ENCODE measurements at places on chromosomes 7 and 10.

DNA sequence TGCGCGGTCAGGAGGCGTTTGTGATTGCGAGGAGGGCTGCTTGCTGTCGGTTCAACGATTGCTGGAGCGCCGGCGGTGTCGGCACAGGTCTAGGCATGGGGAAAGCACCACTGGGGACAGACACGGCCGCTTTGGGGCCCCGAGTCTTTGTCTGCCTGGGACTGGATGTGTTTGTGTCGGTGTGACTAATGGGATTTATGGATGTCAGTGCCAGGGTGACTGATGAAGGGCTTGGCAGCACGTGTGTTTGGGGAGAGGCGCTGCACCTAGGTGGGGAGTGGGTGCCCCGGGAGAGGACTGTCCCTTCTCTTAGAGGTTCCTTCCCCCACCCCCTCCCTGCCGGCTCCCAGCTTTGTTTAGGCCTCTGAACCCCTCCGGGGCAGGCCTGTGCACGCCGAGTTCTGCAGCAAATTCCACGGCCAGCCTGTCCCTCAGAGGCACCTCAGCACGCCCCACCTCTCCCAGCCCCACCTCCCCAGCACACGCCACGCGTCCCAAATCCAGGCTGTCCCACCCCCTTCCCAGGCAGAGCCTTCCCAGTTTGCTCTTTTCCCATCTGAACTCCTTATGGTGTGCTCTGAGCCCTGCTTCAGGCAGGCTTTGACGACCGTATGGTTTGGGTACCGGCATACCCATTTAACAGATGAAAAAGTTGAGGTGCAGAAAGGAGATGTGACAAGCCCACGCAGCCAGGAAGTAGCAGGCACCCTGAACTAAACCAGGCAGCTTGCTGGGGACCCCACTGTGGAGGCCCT is 6.4 kb upstream of the TNRC18 start:
- DNase-seq: no peak

GRCh38 chr7:3266240-3266639 is 34.8 kb upstream of the SDK1 start:
- peak; percentile 52 for DNase-seq

GRCh38 chr10:73092830-73093229 is 3.8 kb downstream of the P4HA1 start:
- no peak for DNase-seq

DNA sequence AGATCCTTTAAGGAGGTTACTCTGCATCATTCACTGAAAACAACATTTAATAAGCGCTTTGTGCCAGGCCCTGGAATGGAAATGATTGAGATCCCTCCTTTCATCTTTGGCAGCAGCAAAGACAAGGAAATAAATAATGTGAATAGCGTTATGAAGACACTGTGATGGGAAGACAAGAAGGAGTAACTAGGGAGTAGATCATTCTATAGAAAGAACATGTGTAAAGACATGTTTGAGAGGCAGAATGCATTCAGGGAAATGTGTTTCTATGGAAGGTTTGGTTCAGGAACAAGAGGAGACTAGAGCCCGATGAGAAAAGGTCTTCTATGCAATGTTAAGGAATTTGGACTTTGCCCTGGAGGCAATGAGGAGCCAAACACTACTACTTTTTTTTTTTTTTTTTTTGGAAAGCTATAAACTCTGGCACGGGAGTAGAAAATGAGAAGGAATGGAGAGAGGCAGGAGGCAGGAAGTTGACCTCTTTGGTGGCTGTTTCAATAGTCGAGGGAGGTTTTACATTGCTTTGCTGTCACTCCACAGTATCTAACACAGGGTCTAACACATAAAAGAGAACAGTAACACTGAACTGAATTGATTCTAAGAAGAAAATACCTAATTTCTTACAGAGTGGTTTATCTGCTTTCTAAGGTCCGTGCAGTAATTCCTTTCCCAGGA is 44.9 kb downstream of the SMURF1 start:
- no peak for DNase-seq

DNA sequence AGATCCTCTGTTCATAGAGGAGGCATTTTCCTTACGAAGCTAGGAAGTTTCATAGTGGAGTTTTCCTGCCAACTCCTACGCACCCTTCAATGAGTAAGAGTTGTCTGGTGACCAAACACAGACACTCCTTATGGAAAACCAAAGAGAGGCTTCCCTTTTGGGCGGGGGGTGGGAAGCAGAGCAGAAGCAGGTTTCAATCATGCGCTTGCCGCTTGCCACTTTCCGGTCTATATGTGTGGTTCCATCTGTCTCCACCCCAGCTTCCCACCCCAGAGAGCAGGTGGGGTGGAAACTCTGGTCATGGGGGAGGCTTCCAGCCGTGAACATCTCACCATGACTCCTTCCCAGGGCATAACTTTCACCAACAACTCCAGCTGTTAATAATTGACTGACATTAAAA is 68.8 kb upstream of the GRB10 start:
- no peak for DNase-seq

GRCh38 chr10:7470371-7470770 is 59.5 kb upstream of the SFMBT2 start:
- no peak for DNase-seq

- DNase-seq: no peak
Observed at GRCh38 chr10:29828440-29828894, 193.7 kb upstream of the SVIL start.

GRCh38 chr7:84248267-84248666 is 53.7 kb upstream of the SEMA3A start:
- DNase-seq: no peak
